ENCODE measurements at places on chromosomes 12 and 14.

GRCh38 chr12:102406033-102406584 lies 74.3 kb downstream of the IGF1 start:
- no peak for DNase-seq

GRCh38 chr14:22426711-22427110 lies 162.3 kb downstream of the DAD1 start:
- DNase-seq: no peak

- DNase-seq: no peak
Measured at GRCh38 chr12:110965574-110965973, 45.2 kb upstream of the MYL2 start.

DNA sequence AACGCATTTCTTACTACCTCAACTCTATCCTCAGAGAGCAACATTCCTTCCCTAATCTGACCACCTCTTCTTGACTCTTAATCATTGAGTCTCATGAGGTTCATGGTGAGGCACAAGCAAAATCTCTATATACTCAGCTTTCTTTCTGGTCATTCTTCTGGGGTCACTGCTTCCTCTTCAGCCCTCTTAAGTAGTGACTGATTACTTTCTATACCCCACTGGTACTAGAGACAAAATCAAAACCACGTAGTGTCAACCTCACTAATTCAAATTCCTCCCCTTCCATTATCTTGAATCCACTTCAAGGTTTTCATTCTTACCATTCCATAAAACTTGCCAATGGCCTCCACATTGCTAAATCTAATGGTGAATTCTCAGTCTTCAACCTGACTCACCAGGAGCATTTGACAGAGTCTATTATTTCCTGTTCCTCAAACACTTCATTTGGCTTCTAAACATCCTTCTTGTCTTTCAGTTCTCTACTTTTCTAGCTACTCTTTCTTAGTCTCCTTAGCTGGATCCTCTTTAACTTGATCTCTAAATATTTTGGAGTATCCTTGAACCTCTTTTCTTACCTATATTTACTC lies 6.8 kb downstream of the WDHD1 start:
- no peak for DNase-seq

DNA sequence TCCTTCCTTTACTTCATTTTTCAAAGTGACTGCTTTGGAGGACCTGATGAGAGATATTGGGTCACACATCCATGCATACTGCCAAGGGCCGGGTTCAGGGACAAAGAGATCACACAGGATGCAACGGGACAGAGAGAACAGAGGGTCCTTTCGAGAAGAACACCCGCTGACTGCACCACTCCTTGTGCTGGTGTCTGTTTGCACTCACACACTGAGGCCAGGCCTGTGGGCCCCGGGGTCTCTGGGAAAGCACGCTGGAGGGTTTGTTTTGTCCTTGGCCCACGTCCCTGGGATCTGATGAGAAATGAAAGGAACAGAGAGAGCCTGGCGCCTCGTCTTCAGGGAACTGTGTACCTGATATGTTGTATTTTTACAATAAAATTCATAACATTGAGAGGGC lies 42.2 kb downstream of the PAH start:
- no peak for DNase-seq

- DNase-seq: peak; percentile 63
Measured at GRCh38 chr12:57741844-57742738, 2.7 kb upstream of the TSPAN31 start.

Data from activated CD4-positive, alpha-beta T cell treated with anti-CD3 and anti-CD28 coated beads for 1 hour (primary cell).